Mammary epithelial cell (primary cell): ENCODE measurements at places on chromosomes 12 and 14. TPM values are rescaled to one million over a fixed set of nuclear protein-coding genes. Genes with fewer than 3 reads are reported as not detected.

The MGP gene
- total RNA-seq, result 55.5 TPM

The PAH gene
- not detected in 2 replicates for total RNA-seq

The DDN gene
- 0.33 TPM for total RNA-seq

The CD163L1 gene
- total RNA-seq, result 2.0 TPM

The IL26 gene
- total RNA-seq, result not detected in 2 replicates

The KRT73 gene
- not detected in 2 replicates for total RNA-seq

The CLEC7A gene
- not detected in 2 replicates for total RNA-seq

The FBRSL1 gene
- total RNA-seq, result 56.4 and 58.6 TPM in 2 replicates
